ENCODE measurements at places on chromosomes 1 and 21.

DNA sequence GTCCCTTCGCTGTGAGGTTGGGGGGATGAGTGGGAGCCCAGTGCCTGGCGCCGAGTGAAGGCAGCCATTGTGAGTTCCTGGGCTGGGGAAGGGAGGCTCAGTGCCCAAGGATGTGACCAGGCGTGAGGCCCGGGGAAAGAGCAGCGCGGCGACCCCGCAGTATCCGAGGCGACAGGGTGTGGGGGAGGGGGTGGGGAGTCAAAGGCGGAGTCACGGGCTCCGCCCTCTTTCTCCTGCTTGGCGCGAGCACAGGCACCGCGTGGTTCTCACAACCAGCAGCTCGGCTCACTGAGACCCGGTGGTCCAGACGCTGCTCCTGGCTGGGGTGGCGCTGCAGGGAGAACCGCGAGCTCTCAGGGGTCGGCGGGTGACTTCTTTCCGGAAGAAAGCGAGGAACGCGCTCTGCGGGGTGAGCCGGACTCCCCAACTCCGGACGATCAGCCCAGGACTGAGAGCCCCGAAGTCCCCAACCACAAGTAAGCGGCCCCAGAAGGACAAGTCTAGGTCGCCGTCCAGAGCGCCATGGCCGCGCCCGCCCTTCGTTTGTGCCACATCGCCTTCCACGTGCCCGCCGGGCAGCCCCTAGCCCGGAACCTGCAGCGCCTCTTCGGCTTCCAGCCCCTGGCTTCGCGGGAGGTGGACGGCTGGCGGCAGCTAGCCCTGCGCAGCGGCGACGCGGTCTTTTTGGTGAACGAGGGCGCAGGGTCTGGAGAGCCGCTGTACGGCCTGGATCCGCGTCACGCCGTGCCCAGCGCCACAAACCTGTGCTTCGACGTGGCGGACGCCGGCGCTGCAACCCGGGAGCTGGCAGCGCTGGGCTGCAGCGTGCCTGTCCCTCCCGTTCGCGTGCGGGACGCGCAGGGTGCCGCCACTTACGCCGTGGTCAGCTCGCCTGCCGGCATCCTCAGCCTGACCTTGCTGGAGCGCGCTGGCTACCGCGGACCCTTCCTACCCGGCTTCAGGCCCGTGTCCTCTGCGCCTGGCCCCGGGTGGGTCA is at the start of gene HPDL:
HPDL (plus strand) TSS at position 269 of the 997 bp plus-strand sequence; CDS start at position 523, 254 bp downstream.
- DNase-seq: peak; percentile 65

DNA sequence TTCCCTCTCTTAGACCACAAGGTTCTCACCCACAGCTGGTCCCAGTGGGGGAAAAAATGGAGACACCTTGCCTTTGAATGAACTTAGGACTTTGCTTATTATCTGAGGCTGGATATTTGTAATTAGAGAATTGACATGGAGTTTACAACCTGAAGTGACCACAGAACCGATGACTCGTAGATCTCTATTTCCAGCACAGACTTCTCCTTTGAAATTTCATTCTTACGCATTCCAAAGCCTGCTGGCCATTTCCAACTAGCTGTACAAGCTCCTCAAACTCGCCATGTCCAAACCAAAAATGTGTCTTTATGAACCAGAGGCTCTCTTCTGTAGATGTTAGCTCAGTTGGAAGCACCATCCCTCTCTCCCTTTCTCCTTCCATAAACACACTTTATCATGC is 12.0 kb downstream of the RAB7B start:
- DNase-seq: peak; percentile 64

DNA sequence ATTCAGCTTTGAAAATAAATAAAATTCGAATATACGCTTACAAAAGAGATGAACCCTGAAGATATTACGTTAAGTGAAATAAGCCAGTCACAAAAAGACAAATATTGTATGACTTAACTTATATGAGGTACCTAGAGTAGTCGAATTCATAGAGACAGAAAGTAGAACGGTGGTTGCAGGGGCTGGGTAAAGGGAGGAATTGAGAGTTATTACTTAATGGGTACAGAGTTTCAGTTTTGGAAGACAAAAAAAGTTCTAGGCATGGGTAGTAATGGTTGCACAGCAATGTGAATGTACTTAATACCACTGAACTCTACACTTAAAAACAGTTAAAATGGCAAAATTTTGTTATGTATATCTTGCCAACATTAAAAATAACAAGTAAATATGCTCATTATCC is 48.6 kb upstream of the ZNHIT6 start:
- no peak for DNase-seq

DNA sequence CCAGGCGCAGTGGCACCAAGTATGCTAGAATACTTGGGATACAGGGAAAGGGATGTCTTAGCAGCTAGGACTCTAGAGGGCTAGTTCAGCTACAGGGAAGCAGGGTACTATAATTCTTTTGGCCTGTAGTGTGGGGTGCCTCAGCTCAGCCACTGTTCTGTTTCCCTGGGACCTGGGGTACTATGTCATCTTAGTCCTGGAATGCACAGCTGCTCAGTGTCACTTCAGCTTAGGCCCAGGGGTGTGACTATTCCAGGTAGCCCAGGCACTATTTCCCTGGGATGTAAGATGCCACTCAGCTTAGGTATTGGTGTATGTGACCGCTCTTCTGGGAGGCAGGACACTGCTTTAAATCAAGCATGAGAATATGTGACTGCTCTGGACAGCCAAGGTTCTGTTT is 34.1 kb downstream of the RGSL1 start:
- DNase-seq: no peak

DNA sequence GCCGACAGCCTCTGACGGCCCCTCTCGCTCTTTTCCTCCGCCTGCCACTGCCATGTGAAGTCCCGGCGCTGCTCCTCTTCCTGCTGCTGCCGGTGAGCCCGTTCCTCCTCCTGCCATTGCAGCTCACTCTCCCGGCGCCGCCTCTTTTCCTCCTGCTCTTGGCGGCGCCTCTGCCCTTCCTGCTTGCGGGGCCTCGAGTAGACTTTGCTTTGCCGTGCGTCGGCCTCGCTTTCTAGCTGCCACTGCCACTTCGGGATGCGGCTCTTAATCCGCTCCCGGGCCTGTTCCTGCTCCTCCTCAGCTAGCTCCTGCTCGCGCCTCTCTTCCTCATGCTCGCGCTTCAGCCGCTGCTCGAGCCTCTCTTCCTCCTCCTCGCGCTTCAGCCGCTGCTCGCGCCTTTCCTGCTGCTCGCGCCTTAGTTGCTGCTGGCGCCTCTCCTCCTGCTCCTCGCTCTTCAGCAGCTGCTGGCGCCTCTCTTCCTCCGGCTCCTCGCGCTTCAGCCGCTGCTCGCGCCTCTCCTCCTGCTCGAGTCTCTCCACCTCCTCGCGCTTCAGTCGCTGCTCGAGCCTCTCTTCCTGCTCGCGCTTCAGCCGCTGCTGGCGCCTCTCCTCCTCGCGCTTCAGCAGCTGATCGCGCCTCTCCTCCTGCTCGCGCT is 4.3 kb downstream of the TCHH start:
- peak; percentile 31 for DNase-seq

GRCh38 chr1:65681096-65681495 is 111.6 kb upstream of the PDE4B start:
- peak; percentile 65 for DNase-seq

DNA sequence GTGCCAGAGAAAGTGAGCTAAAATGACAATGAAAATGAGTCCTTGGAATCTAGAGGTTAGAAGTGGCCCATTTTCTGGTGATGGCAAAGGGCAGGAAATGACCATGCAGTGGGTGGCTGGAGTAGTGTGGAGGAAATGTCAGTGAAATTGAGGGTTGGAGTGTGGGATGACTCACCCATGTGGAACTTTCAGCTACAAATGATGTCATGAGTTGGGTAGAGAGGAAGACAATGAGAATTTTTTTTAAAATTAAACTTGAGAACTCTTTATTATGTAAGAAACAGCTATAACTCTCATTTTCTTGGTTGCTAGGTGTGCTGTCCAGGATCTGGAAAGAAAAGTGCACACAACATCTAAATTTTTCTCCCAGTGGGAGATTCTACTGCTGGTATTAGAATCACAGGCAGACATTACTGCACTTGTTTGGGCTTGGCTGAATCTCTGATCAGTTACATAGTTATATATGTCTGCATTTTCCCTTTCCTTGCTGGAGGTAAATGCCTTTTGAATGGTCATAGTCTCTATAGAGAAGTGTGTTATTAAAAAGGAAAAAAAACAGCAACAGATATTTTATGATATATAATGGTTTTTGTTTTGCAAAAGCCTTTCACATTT is 56.8 kb upstream of the GNG12 start:
- DNase-seq: peak; percentile 88

- no peak for DNase-seq
These were observed 3.0 kb upstream of the FGGY start for GRCh38 chr1:59293849-59294248.

DNA sequence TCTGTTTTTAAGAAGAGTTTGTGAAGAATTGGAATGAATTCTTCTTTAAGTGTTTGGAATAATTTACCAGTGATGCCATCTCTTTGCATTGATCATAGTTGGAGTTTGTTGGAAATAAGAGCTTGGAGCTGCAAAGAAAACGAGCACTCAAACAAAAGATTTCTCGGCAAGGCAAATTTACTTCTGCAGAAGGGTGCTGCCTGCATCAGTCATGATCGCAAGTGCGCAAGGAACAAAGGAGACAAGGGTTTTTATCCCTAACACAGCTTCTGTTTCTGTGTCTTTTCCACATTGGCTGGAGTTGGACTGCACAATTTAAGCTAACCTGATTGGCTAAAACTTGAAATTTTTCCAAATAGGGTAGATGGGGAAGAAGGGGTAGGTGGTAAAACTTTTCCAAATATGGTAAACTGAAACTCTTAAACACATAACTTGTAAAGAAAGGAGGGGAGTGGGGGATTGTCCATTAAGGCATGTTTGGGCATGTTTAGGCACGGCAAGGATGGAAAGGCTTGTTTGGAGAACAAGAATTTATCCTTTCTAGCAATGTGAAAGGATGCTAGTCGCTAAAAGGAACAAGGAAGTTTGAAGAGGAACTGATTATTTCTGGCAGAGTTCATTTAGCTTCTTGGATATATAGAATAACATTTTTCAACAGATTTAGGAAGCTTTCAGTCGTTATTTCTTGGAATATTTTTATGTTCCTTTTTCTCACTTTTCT is 3.5 kb upstream of the AADACL4 start:
- no peak for DNase-seq

DNA sequence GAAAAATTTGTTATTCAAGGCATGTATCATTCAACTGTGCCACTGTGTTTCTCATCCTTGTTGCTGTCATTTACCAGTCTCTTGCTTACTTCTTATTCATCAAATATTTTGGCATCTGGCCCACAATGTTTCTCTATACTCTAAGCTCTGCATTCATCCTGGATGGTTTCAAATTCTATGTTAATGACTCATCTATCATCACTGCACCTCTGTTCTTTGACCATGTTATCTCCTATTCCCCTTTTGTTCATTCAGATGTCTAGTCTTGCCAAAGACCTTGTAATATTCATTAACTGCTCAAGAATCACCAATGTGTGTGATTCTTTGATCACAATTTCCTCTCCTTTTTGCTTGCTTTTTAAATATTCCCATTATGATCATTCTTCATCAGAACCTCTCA is 54.6 kb upstream of the PRKACB start:
- DNase-seq: peak; percentile 84

- peak; percentile 98 for DNase-seq
These were observed 90.2 kb upstream of the C1orf21 start for GRCh38 chr1:184296466-184297243.

DNA sequence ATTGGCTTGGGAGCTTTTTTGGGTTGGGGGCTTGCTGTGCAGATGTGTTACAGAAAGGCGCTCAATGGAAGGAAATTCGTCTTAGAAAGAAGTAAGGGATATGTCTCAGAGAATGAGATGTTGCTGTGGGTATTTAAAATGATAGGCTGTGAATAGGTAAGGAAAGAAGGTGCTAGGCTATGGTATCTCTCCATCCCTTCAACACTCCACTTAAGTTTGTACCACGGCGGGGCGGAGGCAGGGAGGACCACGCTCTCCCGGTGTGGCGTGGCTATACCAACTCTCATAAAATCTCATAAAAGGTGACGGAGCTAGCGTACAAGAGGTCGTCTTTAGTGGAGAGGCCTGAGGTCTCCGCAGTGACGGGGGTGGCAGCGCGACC is 305 bp upstream of the RPS6KC1 start:
- DNase-seq: no peak

DNA sequence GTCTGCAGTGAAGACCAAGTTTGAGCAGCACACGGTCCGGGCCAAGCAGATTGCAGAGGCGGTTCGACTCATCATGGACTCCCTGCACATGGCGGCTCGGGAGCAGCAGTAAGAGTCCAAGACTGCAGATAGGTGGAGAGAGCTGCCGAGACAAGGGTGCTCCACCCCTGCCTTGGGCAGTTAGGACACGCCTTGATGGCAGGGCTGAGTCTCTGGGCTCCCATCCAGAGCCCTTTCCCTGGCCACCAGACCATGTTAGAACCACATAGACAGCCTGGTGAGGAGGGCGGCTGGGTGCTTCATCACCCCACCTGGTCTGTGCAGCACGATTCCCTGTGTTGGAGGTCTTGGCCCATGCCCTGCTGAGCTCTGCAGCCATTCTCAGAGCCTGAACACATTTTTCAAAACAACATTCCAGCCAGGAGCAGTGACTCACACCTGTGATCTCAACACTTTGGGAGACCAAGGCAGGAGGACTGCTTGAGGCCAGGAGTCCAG is 17.3 kb upstream of the MIIP start:
- no peak for DNase-seq

GRCh38 chr1:173555651-173556305 is 47.1 kb downstream of the SLC9C2 start:
- DNase-seq: no peak

- DNase-seq: peak; percentile 61
These were observed 68.0 kb downstream of the UCK2 start for GRCh38 chr1:165895451-165895871.

GRCh38 chr1:172978595-172978994 is 72.1 kb downstream of the TNFSF18 start:
- no peak for DNase-seq

GRCh38 chr1:27032119-27032461 is 19.4 kb upstream of the TENT5B start:
- DNase-seq: no peak

DNA sequence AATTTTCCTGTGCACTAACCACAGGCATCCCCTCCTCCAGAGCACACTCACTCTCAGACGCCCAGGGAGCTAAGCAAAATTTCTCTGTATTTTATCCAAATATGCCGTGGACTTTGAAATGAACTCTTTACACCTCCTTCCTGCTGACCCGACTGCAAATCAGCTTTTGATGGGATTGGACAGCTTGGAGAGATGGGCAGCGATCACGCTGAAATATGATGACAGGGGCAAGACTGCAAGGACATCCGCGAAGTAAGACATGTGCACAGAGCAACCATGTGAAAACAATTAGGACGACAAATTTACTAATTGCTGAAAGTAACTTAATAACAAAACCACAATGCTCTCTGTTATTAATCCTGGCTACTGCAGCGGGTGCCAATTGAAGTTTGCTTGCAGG is 64.6 kb upstream of the CLDN14 start:
- DNase-seq: peak; percentile 7

DNA sequence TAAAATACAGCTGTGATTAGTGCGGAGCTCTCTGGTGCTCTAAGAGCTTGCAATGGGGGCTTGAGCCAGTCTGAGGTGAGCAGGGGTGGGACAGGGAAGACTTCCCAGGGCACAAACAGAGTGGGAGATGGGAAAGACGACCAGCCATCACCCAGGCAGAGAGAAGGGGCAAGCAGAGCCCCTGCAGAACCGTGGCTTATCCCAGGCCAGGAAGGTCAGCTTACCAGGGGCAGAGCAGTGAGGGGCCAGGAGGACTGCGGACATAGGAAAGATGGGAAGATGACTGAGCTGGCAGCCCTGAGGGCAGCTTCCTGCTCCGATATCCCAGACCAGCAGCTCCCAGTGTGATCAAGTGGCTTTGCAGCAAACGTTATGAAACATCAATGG is 55.4 kb upstream of the IFFO2 start:
- no peak for DNase-seq

GRCh38 chr1:209527372-209527771 is 56.1 kb upstream of the CAMK1G start:
- DNase-seq: peak; percentile 77

- no peak for DNase-seq
These were observed 236.9 kb downstream of the SIPA1L2 start for GRCh38 chr1:232393010-232393409.
